Peyer's patch (tissue), 4 donors: ENCODE measurements at places on chromosomes 1 and 21.

DNA sequence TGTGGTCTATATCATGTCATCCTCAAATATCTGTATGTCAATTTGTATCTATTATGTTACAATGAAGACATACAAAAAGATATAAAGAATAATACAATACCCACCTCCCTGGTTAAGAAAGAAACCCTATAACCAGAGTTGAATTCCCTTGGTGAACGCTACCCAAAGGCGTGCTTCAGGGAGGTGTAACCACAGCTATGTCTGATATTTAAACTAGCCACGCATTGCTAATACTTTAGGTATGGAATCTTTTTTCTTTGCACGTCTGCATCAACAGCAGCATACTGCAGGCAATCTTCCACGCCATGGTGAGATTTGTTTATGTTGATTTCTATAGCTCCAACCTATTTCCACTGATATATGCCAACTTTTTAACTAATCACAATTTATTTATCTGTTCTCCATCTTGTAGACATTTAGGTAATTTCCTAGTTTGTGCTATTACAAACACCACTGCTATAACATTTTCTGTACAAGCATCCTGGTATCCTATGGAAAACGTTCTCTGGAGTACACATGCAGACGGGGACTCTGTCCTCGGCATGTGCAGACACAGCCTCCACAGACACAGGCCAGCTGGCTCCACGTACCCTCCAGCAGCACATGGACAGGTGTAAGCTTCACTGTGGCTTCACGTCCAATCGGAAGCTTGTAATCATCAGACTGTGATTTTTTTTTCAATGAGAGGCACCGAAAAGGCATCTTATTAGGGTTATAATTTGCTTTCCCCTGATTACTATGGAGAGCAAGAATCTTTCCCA is 58.5 kb downstream of the HSF2BP start:
- no peak for DNase-seq

- DNase-seq, result peak; percentile 37
Measured at GRCh38 chr1:6355621-6356020, 37.9 kb downstream of the ACOT7 start.

GRCh38 chr1:31930836-31931592 is 7.2 kb downstream of the PTP4A2 start:
- DNase-seq, result no peak

GRCh38 chr1:228261706-228262105 is 53.9 kb downstream of the OBSCN start:
- DNase-seq, result no peak

GRCh38 chr1:62013264-62013663 is 181.4 kb upstream of the L1TD1 start:
- no peak for DNase-seq

- no peak for DNase-seq
Measured at GRCh38 chr1:92951141-92951582, 10.1 kb downstream of the DIPK1A start.

GRCh38 chr1:203325026-203325417 is 19.7 kb downstream of the BTG2 start:
- DNase-seq, result peak; percentile 90

GRCh38 chr1:67367370-67368045 is 59.8 kb downstream of the IL12RB2 start:
- peak; percentile 24 for DNase-seq

GRCh38 chr21:45923146-45923545 is 58.4 kb upstream of the COL6A1 start:
- peak; percentile 25 for DNase-seq

DNA sequence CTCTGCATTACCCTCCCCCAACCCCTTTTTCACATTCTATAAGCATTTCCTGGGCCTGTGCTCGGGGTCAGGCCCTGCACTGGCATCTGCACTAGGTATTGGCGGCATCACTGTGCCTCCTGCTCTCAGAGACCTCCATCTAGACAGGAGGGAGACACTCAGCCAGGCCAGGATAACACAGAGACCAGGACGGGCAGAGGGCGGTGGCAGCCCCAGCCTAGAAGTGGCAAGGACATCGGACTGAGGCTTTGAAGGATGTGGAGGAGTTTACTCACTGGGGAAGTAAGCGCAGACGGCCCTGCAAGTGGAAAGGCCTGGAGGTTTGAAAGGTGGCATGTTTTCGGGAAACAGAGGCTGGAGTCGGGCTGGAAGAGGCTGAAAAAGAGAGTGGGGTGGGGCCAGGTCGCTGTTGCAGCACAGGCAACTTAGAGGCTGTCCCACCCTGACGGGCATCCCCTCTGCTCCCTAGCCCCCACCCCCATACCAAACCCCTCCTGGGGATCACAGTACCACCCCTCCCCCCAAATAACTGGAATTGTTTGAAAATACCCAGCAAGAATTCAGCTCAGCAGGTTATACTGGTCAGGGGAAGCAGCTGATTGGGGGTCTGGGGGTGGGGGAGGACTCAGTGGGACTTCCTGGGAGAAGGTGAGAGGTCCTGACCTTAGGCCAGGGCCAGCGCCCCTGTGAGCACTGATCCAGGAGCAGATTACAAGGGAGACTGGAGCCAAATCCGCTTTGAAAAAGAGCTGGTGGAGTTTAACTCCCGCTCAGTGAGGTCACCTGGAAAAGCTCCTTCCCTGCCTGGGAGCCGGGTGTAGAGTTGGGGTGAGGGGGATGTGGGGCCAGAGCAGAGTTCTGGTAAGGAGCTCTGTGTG is 121.8 kb upstream of the WNT4 start:
- no peak for DNase-seq

GRCh38 chr1:175841738-175842187 is 98.4 kb upstream of the TNR start:
- DNase-seq, result no peak

DNA sequence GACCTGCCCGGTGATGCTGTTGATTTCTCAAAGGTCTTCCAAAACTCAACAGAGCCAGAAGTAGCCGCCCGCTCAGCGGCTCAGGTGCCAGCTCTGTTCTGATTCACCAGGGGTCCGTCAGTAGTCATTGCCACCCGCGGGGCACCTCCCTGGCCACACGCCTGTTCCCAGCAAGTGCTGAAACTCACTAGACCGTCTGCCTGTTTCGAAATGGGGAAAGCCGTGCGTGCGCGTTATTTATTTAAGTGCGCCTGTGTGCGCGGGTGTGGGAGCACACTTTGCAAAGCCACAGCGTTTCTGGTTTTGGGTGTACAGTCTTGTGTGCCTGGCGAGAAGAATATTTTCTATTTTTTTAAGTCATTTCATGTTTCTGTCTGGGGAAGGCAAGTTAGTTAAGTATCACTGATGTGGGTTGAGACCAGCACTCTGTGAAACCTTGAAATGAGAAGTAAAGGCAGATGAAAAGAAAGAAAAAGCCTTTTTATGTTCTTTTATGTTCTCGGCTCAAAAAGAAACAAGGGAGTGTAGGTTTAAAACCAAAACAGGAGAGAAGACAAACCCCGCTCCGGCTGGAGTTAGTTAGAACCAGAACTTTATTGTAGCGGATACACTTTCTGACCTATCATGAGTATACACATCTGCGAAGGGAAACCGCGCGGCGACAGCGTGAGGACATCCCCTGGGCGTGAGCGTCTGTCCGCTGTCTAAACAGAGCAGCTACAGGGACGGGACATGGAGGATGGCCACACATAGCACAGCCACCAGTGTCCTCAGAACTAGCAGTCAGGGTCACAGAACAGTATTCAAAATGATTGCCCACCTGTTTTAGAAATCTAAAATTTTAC is 77.1 kb downstream of the PIK3CD start:
- no peak for DNase-seq

- DNase-seq, result no peak
Measured at GRCh38 chr21:38247738-38248510, 8.9 kb upstream of the KCNJ15 start.

- DNase-seq, result no peak
Measured at GRCh38 chr1:115556236-115556635, 85.5 kb upstream of the VANGL1 start.

DNA sequence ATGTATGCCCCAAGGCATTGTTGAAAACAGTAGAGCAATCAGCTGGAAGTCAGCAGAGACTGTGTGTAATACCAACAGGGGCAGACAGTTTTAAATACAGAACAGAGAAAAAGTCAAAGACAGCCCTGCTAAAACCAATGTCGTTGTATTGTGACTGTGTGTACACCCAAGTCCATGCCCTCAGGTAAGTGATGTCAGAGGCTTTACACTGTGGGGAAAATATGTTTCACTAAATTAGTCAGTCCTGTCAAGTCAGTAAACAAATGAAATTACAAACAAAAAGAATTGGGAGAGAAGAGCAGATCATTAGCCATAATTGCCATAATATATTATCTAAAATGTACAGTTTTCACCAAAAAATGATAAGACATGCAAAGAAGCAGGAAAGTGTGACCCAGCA is 2.4 kb upstream of the CYP2J2 start:
- no peak for DNase-seq

GRCh38 chr1:78408810-78409209 is 82.0 kb upstream of the PTGFR start:
- no peak for DNase-seq

DNA sequence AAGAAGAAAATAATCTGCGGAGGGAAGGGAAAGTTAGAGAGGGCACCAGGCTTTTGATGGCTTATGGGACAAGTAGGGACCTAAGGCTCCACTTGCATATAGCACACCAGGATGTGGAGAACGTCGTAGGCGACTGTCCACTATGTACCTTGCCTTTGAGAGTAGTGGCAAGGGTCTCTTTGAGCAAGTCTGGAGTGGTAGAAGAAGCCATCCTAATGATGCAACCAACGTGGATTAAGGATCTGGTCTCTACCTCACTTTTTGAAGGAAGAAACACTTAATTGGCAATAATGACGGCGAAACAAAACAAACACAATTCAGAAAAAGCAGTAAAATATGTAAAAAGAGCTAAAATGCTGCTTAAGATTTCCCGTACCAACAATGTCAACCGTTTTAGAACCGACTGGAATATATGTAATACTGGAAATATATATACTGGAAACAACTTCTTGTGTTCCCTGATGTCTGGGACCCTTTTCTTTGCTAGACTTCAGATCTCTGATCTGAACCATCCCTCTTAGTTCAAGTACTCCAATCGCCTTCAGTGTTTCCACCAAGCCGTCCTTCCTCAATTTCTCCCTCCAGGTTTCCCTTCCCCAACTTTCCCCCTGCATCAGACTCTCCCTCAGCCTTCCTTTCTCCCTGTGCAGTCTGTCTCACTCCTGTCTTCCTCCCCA is 821 bp upstream of the KHDRBS1 start:
- DNase-seq, result no peak

DNA sequence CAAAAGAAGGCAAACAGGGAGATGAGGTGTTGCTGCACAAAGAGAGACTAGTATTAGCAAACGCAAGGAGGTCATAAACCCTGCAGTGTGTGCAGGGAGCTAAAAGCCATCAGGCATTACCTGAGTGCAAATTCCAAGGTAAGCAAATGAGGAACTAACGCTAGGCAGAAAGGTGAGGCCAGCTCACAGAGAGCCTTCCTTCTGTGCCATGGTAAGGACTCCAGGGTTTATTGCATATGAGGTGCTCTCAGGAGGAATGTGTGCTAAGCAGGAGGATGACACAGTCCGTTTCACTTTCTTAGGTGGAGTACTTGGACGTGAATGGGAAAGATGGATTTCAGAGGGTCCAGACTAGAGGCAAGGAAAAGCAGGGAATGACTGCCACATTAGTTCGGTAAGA is 44.6 kb upstream of the MYBPHL start:
- DNase-seq, result no peak

- DNase-seq, result no peak
Measured at GRCh38 chr1:41784531-41785274, 134.0 kb downstream of the HIVEP3 start.

GRCh38 chr1:217660353-217661062 is 29.4 kb downstream of the SPATA17 start:
- DNase-seq, result no peak

GRCh38 chr21:28943631-28944030 is 49.0 kb downstream of the LTN1 start:
- no peak for DNase-seq

DNA sequence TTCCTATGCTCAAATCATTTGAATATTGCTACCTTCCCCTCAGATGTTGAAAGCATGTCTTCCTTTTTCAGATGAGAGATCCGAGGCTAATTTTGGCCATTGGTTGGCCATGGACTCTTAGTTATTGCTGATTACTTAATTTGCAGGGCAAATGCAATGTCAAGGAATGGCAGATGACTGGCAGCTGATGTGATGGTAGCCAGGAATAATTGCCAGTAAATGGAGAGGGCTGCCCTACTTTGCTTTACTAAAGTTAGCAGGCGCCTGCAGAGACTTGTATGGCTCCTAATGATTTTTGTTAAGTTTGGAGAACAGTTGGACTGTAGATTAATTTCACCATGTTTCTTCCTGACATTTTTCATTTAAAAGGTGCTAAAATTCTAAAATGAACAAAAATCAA is 128.9 kb downstream of the XCL2 start:
- no peak for DNase-seq

GRCh38 chr21:45910548-45911221 is 70.9 kb upstream of the COL6A1 start:
- DNase-seq, result no peak

DNA sequence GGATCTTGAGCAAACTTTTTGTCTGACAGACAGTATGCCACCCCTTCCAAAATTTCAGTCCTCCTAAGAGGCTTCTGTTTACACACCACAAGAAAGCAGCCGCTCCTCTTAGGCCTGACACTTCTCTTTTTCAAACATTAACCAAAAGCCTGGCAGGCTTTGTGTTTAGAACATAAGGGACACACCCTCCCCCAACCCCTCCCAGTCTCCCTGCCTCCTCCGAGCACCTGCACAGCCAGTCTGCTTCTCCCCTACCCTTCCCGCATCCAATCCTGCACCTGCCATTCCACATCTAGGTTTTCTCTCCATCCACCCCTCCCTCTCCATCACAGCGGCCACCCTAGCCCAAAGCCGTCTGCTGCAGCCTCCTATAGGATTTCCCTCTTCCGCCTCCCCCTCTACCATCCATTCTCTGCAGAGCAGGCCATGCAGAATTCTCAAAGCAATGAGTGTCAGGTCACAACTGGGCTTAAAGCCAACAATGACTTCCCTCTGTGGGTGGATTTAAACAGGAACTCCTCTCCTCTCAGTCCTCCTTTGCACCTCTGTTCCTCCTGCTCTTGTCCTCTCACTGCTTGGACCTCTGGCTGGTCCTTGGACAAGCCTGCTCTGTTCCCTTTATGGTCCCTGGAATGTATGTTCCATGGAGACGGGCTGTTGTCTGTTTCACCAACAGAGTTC is 478.2 kb downstream of the NPHP4 start:
- DNase-seq, result no peak

- DNase-seq, result no peak
Measured at GRCh38 chr1:151001602-151002001, 5.1 kb downstream of the MINDY1 start.

- DNase-seq, result no peak
Measured at GRCh38 chr21:39097335-39097861, 85.9 kb downstream of the PSMG1 start.
